Activated CD4-positive, CD25-positive, alpha-beta regulatory T cell treated with anti-CD3 and anti-CD28 coated beads, Interleukin-2, amount 50 U/mL, for 16 hours (primary cell): ENCODE measurements at places on chromosomes 6 and 20.

DNA sequence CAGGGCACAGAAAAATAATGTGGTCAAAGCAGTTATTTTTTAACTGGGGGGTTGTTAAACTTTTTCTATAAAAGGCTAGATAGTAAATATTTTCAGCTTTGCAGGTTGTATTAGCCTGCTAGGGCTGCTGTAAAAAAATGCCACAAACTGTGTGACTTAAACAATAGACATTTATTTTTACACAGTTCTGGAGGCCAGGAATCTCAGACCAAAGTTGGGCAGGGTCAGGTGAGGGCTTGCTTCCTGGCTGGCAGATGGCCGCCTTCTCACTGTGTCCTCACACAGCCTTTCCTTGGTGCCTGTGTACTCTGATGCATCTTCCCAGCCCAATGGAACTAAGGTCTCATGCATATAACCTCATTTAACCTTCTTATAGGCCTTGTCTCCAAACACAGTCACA is 294.7 kb downstream of the PTPRT start:
- DNase-seq, result no peak

- no peak for DNase-seq
These were observed 152.1 kb downstream of the TAF4 start for GRCh38 chr20:61913423-61914225.

DNA sequence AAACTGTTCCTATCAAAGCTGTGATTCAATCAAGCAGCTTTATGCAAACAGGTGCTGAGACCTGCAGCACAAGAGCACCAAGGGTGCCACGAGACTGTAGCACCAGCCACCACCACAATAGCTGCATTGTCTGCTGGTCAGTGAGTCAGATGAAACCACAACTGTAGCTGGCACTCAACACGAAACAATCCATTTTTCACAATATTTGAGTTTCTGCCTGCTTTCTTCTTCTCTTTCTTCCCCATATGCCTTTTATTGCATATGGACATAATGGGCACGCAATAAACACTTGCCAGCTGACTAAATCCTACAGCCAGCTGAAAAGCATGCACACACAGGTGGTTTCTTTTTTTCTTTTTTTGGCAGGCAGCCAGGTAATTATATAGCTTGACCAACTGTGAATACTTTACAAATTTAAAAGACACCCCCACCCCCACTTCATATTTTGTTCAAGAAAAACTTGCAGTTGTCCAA is 16.6 kb downstream of the SLC2A12 start:
- DNase-seq, result no peak

DNA sequence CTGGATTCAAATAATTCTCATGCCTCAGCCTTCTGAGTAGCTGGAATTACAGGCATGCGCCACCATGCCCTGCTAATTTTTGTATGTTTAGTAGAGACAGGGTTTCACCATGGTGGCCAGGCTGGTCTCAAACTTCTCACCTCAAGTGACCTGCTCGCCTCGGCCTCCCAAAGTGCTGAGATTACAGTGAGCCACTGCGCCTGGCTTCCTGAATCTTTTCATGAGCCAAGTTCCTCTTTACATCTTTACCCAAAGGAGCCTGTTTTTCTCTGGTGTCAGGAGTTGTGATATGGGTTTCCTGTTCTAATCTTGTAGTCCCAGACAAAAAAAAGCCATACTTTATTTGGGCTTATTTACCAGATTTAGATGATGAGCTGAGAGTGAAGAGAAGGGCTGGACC is 34.4 kb downstream of the PCNA start:
- no peak for DNase-seq

DNA sequence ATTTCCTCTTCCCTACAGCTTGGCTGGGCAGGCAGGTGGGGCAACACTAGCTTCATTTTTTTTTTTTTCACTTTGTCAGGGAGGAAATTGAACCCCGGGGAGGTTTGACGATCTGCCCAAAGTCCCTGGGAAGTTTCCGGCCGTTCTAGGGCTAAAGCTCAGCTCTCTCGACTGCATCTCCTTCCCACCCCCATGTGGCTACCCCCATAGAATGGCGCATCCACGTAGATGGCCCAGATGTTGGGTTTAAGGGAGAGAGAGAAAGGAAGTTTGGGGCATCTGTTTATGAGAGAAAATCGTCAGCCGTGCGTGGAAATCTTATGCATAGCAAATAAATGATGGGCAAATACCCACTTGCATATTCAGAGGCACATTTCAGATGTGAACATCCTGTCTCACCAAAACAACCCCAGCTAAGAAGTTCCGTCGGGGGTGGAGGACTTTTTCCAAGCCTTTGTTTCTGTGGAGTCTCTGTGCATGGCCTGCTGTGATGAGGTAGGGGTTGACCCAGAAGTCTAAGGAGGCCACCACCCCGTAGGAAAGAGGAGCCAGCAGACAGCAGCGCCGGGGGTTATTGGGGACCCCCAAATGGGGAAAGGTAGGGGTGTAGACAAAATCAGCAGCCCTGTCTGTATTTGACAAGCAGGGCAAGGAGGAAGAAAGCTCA is 40.5 kb upstream of the ZNF831 start:
- DNase-seq, result no peak

GRCh38 chr20:4233520-4233919 is 218.2 kb upstream of the RNF24 start:
- no peak for DNase-seq

- DNase-seq, result no peak
These were observed 647.8 kb downstream of the CD109 start for GRCh38 chr6:74343804-74344203.

GRCh38 chr20:2804852-2805688 is 4.6 kb upstream of the CPXM1 start:
- no peak for DNase-seq

- no peak for DNase-seq
These were observed 118.7 kb downstream of the OPRM1 start for GRCh38 chr6:154157706-154158105.

GRCh38 chr20:910132-910869 is 5.8 kb downstream of the ANGPT4 start:
- no peak for DNase-seq

DNA sequence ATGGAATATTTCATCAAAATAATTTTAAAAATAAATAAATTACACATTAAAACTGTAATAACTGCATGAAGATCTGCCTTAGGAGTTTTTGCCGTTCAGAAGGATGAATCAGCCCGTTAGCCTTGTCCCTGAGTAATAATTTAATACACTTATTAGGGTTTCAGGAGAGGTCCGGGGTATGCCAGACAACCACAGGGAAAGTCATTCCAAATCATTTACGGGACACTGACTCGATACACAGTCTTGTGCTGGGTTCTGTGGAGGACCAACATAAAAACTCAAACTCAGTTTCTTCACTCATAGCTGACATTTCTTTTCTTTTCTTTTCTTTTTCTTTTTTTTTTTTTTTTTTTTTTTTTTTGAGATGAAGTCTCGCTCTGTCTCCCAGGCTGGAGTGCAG is 735 bp upstream of the LY6G6F start:
- no peak for DNase-seq

DNA sequence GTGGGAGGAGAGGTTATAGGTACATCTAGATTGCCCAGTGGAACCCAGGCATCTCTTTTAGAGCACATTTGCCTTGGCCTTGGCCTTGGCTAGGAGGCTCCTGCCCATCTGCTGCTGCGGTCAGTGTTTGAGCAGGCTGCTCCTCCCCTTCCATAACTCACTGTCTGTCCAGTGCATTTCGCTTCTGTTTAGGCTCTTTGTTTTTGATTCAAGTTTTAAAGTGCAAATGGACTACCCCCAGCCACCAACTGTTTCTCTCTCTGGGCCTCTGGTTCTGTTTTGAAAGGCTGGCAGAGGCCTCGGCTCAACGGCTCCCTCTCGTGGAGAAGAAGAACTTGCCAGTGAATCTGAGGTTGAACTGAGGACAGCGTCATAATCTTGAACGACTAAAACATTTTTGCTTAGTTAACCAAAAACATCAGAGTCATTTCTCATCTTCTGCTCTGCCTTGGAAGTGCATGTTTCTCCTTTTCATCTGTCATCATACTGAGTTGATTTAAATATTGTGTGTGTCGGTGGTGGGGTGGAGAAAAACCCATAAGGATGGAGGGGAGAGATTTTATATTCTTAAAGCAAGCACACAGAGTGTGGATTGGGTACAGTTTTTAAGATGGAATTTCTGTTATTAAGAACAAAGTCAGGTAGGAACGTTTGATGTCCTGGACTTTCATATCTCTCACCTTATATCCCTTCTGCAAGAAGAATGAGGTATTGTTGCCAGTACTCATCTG is 171.4 kb downstream of the DTNBP1 start:
- DNase-seq, result peak; percentile 41

- no peak for DNase-seq
These were observed 502.4 kb downstream of the BCKDHB start for GRCh38 chr6:80608881-80609280.

- DNase-seq, result no peak
These were observed 89.7 kb downstream of the SMOC2 start for GRCh38 chr6:168530653-168531071.

DNA sequence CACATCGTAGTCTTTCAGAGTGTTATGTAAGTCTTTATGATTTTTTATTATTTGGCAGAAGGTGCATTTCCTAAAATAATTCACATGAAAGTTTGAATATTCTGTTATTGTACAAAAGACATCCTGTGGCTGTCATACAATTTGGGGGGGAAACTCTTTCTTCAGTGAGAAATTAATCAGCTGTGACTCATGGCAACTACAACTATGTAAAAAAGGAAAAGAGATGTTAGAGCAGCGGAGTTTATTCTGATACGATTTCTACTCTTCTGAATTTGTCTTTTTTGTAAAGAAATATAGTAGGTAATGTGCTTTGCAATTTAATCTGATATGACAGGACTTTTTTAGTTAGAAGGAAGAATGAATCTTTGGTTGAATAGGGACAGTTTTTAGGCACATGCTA is 14.2 kb downstream of the COL19A1 start:
- DNase-seq, result no peak

GRCh38 chr6:136051140-136051775 is 198.9 kb downstream of the MTFR2 start:
- DNase-seq, result no peak

GRCh38 chr6:125995972-125996580 is 9.7 kb downstream of the TRMT11 start:
- DNase-seq, result peak; percentile 52
